MM.1S (cell line): ENCODE measurements at places on chromosomes 5 and 9.

DNA sequence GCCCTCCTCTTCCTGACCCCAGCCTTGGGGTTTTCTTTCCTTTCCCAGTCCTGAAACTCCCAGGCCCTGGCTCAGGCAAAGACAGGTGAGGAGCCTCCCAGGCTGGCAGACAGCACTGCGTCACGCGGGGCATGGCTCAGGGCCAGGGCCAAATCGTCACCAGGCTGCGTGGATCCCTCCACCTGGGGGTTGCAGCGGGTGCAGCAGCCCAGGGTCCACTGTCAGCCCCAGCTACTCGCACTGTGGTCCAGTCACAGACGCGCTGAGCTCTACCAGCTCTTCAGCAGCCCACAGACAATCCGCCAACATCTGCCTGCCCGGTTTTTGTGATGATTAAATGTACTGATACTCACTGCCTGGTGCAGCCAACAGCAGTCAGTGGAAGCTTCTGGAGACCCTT is 12.1 kb downstream of the FAM78A start:
- DNase-seq: no peak

DNA sequence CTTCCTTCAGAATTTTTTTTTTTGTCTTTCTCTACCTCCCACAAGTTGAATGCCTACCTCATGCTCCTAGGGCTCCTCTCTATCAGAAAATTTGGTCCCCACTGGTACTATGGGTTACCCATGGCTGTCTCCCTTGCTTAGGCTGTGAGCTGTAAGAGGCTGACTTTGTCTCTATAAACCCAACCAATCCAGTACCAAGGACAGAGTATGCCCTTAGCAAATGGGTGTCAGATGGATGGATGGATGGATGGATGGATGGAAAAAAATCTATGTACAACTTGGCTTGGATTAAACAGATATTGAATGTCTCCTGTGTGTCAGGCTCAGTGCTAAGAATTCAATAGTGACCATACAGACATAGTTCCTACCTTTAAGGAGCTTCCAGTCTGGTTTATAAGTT is 398.2 kb upstream of the TRPC7 start:
- DNase-seq: no peak

- DNase-seq: no peak
These were observed 49.2 kb downstream of the KIAA1958 start for GRCh38 chr9:112535811-112536210.

DNA sequence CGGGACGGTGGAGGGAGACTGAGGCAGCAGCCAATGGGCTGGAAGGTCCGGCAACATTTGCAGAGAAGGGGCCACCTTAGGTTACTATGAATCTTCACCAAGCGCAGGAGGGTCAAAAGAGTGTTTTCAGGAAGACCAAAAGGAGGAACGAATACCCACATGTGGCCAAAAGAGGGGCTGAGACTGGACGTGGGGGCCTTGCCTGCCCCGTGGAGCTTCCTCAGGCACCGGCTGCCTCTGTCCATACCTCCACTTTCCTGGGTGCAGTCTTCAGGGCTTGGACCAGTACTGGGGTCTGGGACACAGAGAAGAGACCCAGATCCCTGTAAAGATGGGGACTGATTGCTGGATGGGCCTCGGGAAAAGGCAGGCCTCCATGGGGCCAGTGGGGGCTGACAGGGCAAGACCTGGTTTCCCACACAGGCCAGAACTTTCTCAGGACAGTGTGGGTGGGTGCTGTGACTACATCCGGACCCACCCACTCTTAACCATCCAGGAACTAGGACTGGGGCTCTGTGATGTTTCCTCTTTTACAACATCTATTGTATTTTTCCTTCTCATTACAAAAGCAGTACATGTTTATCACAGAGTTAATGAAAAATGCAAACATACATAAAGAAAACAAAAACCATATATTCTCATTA is 294.7 kb downstream of the ZSWIM6 start:
- DNase-seq: no peak

GRCh38 chr9:112542593-112543292 is 56.1 kb downstream of the KIAA1958 start:
- DNase-seq: no peak

DNA sequence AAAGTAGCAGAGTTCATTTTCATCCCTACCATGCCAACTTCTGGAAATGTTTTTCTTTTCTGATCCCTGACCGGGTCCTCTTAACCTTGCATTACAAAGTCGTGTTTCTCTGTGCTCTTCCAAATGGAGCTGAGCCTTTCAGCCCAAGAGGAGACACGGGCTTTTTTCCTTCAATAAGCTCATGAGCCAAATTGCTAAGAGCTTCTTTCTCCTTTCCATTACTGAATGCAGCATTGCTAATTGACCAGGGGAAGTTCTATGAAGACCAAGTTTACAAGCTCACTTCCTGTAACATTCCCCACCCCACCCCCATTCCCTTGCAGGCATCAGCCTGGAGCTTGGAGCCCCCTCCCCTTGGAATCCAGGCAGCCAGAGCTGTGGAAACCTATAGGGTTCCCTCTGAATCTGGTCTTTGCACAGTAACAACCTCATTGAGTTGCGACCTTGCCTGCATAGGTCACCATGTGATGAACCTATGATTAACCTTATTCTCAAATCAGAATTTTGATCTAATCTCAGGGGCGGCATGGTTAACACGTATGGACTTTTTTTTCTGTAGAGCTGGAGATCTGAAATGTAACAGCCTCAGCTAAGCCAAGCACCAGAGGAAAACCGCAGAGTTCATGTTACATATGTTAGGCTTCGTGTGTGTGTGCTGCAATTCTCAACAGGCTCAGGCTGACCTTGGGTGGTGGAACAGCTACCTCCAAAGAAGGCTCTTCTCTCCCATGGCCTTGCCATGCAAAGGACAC is 395.7 kb upstream of the ZNF462 start:
- no peak for DNase-seq

DNA sequence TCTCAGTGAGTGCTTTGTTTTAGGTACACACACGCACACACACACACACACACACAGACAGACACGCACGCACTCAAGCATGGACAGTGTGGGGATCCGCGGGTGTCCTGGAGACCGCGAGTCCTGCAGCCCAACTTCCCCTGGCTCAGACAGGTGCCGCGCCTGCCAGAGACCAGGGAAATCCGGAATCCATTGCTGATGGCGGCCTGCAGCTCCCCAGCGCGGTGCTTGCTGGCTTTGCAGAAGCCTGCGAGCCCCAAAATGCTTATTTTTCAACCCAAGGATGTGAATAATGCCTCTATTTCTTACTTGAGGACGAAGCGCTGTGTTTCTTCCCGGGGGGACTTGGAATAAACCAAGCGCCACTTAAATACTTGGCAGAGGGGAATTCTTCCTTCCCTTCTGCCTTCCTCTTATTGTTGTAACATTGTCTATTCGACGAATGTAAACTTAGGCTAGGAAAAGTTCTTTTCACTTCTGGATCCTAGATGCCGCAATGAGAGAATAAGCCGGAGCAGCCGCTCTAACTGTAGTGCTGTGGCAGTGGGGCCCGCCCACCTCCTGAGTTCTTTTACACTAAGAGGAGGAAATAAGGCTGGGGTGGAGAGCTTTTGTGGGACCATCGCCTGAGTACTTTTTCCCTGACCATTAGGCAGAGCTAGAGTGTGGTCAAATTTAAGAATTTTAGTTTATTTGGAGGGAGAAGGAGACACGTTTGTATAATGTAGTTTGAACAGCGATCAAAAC is 802 bp downstream of the ITGA2 start:
- peak; percentile 39 for DNase-seq

DNA sequence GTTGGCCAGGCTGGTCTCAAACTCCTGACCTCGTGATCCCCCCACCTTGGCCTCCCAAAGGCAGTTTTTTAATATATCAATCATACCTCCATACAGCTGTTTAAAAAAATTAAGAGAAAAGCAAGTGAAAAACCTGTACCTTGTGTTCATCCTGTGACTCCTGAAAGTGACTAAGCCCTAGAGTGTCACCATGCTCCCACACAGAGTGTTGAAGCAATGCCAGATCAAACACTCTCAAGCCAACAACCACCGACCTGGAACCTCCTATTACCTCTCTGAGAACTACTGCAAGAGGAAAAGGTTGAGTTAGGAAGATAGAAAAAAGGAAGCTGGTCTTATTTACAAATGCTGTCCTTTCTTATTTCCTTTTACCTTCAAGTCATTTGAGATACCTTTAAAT is 123.5 kb downstream of the RASEF start:
- no peak for DNase-seq

DNA sequence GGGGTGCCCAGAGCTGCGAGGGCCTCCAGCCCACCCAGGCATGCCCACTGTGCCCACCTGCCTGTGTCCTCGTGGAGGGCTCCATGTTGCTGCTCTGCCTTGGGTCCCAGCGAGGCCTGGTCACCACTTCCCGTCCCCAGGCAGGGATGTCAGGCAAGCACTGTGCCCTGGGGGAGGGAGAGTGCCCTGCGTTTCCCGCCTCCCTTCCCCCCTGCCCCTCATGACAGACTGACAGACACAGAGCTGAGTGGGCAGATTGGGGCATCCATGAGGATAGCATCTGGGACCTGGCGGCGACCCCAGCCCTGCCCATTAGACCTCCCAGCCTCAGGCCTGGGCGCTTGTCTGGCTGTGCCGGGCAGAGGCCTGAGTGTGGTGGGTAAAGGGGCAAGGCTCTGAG is 56.9 kb downstream of the KCNT1 start:
- no peak for DNase-seq

- DNase-seq: no peak
These were observed 82.1 kb downstream of the RXRA start for GRCh38 chr9:134408389-134408788.

- DNase-seq: no peak
These were observed 2.9 kb downstream of the NSMF start for GRCh38 chr9:137456061-137456863.

DNA sequence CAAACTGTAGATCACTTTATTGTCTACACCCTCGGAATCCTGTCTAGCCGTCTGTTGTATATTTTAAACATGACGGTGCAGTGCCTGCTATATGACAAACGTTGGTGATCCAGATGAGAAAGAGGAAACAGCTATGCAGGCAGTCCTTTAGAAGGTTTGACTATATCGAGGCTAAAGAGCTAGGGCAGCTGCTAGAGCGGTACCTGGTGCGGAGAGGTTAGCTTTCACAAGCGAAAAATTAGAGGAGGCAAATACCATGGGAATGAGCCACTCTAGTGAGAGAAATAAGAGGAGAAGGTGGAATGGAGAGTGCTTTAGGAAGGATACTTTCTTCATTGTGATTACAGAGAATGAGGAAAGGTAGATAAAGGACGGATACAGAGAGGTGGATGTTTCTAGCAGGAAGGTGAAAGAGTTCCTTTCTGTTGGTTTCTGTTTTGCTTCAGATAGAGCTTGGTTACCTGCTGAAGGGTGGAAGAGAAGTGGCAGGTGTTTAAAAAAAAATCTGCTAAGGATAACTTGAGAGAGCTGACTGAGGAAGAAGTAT is 959 bp upstream of the FBXL17 start:
- DNase-seq: peak; percentile 72

DNA sequence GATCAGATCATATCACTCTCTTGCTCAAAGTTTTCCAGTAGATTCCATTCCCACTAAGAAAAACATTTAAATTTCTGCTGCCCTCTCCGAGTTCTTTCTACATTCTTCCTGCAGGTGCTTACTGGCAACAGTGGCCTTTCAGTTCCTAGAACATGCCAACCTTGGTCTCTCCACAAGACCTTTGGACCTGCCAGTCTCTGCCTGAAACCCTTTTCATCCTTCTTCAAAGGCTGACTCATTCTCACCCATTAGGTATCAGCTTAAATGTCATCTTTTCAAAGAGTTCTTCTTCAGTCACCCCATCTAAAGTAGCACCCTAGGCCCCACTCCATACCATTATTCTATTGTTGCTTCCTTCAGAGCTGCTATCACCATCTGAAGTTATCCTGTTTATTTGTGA is 21.8 kb downstream of the PPIC start:
- no peak for DNase-seq

DNA sequence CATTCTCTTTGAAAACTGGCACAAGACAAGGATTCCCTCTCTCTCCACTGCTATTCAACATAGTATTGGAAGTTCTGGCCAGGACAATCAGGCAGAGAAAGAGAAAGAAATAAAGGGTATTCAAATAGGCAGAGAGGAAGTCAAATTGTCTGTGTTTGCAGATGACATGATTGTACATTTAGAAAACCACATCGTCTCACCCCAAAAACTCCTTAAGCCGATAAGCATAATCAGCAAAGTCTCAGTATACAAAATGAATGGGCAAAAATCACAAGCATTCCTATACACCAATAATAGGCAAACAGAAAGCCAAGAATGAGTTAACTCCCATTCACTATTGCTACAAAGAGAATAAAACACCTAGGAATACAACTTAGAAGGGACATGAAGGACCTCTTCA is 21.0 kb upstream of the EPB41L4A start:
- DNase-seq: no peak

DNA sequence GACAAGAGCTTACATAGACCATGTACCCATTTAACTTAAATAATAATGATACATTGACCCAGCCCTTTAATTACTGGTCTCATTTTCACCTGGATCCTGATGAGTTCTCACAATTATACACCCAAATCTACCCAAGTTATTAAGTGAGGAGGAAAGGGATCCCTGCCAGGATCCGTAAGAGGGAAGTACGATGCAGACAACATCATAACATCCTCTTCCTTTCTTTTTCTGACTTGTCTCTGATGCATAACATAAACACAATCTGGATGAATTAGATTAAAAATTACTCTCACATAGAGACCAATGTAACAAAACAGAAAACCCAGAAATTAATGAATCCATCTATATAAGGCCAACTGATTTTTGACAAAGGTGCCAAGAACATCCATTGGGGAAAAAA is 17.0 kb downstream of the MARCHF3 start:
- DNase-seq: no peak

- no peak for DNase-seq
These were observed 86.6 kb downstream of the ZNF608 start for GRCh38 chr5:124659798-124660197.

DNA sequence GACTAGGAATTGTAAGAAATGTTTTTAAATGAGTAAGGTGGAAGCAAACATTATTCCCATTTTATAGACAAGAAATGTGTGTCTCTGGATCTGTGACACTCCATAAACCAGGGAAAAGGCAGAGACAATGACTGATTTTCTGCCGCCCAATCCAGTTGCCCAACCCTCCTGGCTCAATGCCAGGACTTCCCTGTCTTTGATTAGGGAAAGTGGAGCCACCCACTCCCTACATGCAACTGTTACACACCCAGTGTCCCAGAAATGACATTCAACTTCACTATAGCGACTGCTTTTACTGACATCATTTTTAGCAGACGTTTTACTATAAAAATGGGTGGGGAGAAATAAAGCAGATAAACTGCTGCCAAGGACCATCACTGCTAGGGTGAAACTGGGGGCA is 79.7 kb downstream of the THBS4 start:
- DNase-seq: no peak

DNA sequence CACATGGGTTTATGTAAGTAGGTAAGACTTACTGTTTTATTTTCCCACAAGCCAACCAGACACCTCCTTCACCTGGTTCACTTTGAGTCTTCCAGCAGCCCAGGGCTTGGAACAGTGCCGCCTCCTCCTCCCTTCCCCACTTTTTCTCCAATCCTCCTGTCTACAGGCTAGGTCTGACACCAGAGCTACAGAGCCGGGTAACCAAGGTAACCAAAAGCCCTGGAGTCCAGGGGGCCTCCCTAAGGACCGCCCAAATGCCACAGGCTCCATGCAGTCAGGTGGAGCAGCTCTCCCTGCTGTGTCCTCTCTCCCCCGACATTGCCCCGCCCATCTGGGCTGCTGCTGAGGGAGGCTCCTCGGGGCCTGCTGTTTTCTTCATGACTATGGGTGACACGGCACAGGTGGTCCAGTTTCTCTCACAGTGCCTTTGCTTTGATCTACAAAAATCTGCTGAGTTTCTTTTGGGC is 138.0 kb upstream of the EFNA5 start:
- DNase-seq: no peak

- no peak for DNase-seq
These were observed 33.7 kb downstream of the DDX46 start for GRCh38 chr5:134792286-134792685.

- no peak for DNase-seq
These were observed 9.1 kb downstream of the NDFIP1 start for GRCh38 chr5:142117579-142118151.
